ENCODE measurements at places on chromosomes 4 and X.

DNA sequence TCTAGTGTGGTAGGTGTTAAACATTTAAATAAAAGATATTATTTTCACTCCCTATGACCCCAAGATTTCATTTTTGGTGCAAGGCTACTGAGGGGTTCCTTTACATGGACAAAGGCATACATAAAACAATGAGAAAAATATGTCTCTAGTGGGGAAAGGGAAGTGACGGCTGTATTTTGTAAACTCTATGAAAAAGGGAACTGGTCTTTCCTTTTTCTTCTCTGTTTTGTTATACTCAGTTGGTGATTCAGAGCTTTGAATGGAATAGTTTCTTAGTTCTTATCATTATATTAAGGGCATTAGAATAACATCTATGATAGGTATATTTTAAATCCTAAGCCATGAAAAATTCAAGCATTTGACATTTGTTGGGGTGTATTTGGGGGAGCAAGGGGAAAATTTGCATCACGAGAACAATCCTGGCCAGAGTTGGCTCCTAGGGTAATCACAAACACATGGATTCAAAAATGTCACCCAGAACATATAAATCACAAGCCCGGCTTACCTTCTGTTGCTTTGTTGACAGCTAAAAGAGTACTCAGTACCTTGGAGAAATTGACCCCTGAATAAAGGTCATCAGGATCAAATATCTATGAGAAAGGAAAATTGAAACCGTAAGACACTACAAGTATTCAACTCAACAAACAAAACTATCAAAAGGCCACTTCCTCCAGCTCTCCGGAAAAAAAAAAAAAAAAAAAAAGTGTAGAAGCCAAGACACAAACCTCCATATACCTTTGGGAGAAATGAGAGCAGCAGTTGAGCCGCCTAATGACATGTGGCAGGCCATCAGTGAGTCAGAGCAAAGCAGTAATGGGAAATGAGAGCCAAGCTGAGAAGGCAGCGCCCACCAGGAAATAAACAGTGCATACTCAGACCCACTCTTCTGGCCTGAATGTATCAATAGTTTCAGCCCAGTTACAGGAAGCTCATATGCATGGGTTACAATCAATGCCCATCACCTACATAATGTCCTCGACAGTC lies 33.4 kb downstream of the ARHGEF6 start:
- no peak for DNase-seq

DNA sequence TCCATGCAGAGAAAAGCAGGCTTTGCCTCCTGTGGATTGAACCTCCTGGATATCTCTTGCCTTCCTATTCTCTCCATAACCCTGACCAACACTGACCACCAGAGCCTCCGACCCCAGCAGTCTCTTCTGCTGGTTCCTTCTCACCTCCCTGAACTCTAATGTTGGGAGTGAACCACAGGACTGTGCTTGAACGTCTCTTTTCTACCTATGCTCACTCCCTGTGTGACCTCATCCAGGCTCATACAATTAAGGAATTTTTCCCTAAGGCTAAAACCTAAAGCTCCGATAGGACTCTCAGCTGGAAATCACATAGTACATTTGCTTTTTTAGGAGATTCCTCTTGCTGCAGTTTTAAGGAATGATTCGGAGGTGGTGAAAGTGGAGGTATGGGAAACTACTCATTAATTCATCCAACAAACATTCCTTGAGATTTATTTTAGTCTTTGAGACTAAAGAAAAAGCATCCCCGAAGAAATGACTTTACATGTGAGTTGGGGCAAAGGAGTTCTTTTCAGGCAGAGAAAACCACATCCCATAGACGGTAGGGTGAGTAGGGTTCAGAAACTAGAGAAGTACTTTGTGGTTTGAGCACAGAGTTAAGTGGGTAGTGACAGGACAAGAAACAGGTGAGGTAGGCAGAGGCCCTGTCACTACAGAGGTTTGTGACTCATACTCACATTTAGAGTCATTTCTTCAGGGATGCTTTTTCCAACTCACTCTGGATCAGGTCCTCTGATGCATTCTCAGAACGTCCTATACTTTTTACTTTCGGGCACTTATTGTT lies 30.8 kb downstream of the NDNF start:
- no peak for DNase-seq

GRCh38 chrX:3728454-3728853 lies 15.0 kb upstream of the PRKX start:
- no peak for DNase-seq

- DNase-seq = no peak
Measured at GRCh38 chrX:23392195-23392594, 57.5 kb downstream of the PTCHD1 start.

- no peak for DNase-seq
Measured at GRCh38 chr4:23220911-23221310, 528.2 kb downstream of the GBA3 start.

DNA sequence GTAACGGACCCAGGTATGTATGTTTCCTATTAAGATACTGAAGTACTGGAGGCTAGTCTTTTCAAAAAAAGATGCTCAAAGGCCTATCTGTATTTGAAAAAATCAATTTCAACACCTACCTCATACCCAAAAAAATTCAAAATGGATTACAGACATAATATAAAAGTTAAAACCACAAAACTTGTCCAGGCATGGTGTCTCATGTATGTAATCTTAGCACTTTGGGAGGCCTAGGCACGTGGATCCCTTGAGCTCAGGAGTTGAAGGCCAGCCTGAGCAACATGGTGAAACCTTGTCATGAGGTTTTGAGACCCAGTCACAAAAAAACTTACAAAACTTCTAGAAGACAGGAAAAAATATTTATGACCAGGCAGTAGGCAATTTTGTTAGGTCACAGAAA lies 16.7 kb downstream of the RBMX start:
- DNase-seq = no peak

DNA sequence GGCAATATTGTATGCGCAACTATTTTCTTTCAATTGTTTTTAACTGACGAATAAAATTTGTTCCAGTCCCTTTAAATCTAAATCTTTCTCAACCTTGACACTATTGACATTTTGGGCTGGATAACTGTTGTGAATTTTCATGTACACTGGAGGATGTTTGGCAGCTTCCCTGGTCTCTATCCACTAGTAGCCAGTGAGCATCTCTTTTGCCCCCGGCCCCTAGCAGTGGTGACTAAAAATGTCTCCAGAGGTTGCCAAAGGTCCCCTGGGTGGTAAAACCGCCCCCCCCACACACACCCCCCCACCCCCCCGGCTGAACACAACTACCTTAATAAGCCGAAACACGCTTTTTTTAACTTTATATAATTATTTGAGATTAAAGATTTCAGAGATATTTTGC lies 514 bp downstream of the FANCB start:
- no peak for DNase-seq

DNA sequence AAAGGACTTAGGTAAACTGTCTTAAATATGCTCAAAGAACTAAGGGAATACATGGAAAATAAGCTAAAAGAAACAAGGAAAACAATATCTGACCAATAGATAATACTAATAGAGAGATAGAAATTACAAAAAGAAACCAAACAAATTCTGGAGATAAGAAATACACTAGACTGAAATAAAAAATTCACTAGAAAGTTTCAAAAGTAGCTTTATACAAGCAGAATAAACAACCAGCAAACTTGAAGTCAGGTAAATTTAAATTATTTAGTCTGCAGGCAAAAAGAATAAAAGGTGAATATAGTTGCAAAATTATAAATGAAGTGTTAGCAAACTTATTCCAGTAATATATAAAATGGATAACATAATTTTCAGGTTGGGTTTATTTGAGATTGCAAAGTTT lies 760.9 kb upstream of the INTU start:
- no peak for DNase-seq

GRCh38 chr4:71259911-71260331 lies 78.9 kb upstream of the SLC4A4 start:
- DNase-seq = no peak

- no peak for DNase-seq
Measured at GRCh38 chr4:184444953-184445309, 29.4 kb downstream of the IRF2 start.

GRCh38 chrX:30278365-30278764 lies 30.8 kb downstream of the NR0B1 start:
- no peak for DNase-seq

DNA sequence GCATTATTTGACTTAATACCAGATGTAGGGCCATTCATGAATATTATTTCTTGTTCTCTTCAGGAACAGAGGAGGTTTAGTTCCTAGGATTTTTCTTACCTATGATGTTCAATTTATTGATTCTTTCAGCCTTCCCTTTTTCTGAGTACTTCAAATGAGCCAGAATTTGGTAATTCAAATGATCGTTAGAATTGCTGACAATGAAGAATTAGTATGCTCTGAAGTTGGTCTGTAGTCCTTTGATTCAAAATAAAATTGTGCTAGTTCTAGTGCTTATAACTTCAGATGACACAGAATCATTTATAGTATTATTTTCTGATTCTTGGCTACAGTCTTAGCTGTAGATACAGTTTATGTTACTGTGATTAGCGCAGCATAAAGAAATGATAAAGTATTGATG lies 35.2 kb upstream of the WDR17 start:
- DNase-seq = no peak

Measured in BJ (cell line).